ENCODE measurements at places on chromosomes 2 and 18. TPM values are rescaled to one million over a fixed set of nuclear protein-coding genes. Genes with fewer than 3 reads are reported as not detected.

DNA sequence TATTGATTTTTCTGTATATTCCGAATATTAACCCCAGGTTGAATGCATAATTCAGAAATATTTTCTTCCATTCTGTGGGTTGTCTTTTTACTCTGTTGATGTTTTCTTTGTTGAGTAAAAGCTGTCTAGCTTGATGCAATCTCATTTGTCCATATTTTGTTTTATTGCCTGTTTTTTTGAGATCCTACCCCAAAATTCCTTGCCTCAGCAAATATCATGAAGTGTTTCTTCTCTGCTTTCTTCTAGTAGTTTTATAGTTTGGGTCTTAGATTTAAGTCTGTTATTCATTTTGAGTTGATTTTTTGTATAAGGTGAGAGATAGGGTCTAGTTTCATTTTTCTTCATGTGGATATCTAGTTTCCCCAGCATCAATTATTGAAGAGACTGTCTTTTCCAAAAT lies 467.9 kb upstream of the GCFC2 start:
- DNase-seq: no peak

- DNase-seq: no peak
These were observed 151.8 kb downstream of the DYSF start for GRCh38 chr2:71605173-71605641.

DNA sequence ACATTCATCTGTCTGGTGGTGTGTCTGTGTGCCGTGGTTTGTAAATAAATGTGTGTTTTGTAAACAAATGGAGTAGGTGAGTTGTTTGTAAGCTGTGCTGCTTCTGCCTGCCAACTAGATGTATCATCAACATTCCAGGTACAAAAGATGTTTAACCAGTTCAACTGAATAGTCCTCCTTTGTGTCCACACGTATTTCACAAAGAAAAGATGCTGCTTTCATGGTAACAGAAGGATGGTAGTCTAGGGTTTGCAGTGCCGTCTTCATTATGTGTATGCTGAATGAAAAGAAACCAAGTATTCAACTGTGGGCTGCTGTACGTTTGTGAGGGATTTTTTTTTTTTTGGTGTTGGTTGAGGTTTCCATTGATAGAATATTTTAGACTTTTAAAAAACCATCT lies 72.1 kb downstream of the CAMKMT start:
- DNase-seq: no peak

DNA sequence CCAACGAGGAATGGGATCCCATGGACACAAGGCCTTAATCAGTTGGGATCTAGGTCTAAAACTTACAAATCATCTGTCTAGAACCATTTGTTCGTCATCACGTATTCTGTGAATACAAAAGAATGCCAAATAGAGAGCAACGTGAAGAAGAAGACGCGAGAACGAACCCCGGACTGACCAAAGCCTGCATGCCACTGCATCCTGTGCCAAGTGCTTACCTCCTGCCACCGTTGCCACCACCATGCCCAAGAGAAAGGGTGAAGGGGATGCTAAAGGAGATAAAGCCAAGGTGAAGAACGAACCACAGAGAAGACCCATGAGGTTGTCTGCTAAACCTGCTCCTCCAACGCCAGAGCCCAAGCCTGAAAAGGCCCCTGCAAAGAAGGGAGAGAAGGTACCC lies 30.2 kb downstream of the ITSN2 start:
- no peak for DNase-seq

GRCh38 chr2:113831161-113831560 lies 58.7 kb upstream of the ACTR3 start:
- no peak for DNase-seq

GRCh38 chr2:199973703-199974102 lies 18.3 kb downstream of the MAIP1 start:
- DNase-seq: no peak

DNA sequence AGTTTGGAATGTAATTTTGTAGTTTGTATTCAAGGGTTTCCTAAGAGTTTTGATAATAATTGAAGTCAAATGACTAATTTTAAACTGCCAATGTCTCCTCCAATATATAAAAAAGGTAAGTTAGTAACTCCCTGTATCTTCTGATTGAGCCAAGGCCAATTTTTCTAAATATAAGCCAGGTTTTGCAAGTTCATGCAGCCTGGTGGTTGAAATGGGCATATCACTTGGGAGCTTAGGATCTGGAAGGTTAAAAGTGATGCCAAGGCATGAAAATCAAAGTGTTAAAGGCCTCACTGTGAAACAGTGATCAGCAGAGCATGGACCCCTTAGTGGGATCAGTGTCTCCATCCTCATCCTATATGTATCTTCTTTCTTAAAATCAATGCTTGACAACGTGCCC lies 60.5 kb downstream of the MERTK start:
- no peak for DNase-seq

DNA sequence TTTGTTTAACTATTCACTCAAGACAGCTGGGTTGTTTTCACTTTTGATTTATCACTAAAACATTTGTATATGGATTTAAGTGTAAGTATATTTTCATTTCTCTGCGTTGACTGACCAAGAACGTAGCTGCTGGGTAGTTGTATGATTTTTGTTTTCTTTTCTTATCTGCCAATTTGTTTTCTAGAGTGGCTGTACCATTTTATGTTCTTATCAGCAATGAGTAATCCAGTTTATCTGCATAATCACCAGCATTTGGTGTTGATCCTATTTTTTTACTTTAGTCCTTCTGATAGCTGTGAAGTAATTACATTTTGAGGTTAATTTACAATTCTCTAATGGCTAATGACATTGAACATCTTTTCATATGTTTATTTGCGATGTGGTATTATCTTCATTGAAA lies 1178.4 kb upstream of the TMEFF2 start:
- DNase-seq: no peak

- DNase-seq: no peak
These were observed 23.9 kb downstream of the MYO3B start for GRCh38 chr2:170201734-170202393.

Gene PRADC1
- total RNA-seq: 88.3 TPM

Gene STK16
- total RNA-seq: 17.1 TPM

Gene HTR2B
- total RNA-seq: not detected

Gene GFPT1
- 38.9 TPM for total RNA-seq

Gene CFC1
- not detected for total RNA-seq

Measured in Right ventricle myocardium inferior (tissue), 1 donor.